Heart left ventricle (tissue), 16 donors: ENCODE measurements at places on chromosomes 7 and 10. TPM values are rescaled to one million over a fixed set of nuclear protein-coding genes. Genes with fewer than 3 reads are reported as not detected.

- no peak for DNase-seq
These were observed 10.6 kb upstream of the PRSS2 start for GRCh38 chr7:142760071-142760642.

- no peak for DNase-seq
These were observed 1.2 kb downstream of the HSPA14 start for GRCh38 chr10:14839305-14839695.

DNAJC12 gene
- 6.5 TPM for total RNA-seq

GRCh38 chr7:133436014-133436428, 183.1 kb downstream of the EXOC4 start:
- DNase-seq = no peak

OR13A1 gene
- total RNA-seq = not detected

DNA sequence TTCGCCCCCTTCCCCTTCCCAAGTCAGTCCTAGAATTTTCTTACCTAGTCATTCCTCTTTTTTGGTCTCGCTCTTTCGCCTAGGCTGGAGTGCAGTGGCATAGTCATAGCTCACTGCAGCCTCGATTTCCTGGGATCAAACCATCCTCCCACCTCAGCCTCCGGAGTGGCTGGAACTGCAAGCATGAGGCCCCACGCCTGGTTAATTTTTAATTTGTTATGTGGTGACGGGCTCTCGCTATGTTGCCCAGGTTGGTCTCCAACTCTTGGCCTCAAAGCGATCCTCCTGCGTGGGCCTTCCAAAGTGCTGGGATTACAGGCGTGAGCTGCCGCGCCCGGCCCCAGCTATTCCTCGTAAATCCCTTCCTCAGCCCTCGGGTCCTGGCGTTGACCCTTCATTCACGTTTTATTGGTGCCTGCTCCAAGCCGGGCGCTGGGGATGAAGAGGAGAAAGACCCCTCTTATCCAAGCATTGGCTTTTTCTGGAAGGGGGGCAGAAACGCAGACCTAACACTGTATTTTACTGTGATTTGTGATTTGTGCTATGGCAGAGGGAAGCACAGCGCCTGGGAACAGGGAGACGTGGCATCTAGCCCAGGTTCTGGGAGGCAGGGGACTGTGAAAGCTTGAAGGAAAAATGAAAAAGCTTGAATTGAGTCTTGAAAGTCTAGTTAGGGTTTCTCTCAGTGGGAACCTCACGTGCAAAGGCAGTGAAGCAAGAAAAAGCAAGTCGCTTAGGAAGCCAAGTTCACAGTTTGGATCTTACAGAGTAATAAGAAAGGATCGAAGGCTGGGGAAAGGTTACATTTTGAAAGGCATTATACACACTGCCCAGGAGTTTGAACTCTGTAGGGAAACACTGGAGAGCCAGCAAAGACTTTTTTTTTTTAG, 516 bp downstream of the ZNHIT1 start:
- DNase-seq = no peak

DNA sequence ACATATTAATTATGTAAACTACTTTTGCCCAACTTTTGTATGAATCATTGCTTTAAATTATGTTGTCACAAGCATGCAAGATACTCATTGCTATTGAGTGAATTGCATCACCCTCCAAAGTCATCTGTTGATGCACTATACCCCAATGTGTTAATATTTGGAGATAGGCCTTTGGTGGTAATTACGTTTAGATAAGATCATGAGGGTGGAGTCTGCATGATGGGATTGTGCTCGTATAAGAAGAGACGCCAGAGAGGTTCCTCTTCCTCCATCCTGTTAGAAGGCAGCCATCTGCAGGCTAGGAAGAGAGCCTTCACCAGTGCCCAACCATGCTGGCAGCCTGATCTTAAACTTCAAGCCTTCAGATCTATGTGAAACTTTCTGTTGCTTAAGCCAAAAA, 95.3 kb upstream of the MAGI2 start:
- no peak for DNase-seq

DNA sequence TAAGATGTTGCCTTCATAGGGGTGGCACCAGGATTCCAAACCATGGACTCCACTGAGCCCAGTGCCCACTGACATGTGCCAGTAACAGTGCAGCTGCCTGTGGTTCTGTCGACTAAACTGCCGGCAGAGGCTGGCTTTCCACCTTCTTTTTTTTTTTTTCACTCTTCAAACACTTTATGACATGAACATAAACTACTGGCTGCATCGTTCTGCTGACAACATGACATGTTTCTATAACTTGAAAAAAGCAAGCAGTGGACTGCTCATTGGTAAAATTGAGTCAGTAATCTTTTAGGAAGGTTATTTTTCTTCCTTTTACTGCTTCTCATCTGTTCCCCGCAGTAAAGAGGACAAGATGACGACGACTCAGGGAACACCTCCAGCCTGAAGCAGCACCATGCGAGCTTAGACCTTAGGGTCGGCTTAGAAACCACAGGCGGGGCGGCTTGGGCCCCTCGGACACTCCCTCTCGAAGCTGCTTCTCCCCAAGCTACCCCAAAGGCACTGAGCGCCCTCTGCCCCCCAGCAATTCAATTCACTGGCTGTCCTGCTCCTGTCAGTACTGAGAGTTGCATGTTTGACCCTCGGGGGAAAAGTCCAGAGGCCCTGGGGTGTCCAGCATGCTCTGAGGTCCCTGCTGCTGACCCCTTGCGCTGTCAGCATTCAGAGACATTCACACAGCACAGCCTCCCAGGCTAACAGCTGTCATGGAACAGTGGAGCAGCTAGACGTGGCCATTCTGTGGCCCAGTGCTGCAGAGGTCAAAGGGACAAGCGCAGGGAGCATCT, 112.5 kb downstream of the EGFR start:
- DNase-seq = peak; percentile 44

- DNase-seq = peak; percentile 43
These were observed 31.3 kb upstream of the SMC3 start for GRCh38 chr10:110535958-110536891.

- no peak for DNase-seq
These were observed 229.7 kb upstream of the KCND2 start for GRCh38 chr7:120043250-120043649.

- no peak for DNase-seq
These were observed 34.2 kb downstream of the C10orf71 start for GRCh38 chr10:49333192-49333591.

AKR1C8 gene
- total RNA-seq = 0.25 TPM

- DNase-seq = no peak
These were observed 4.0 kb upstream of the PDGFA start for GRCh38 chr7:523347-524336.

ERVW-1 gene
- total RNA-seq = not detected

GRCh38 chr7:157555944-157556641, 219.3 kb downstream of the DNAJB6 start:
- DNase-seq = peak; percentile 5

DNA sequence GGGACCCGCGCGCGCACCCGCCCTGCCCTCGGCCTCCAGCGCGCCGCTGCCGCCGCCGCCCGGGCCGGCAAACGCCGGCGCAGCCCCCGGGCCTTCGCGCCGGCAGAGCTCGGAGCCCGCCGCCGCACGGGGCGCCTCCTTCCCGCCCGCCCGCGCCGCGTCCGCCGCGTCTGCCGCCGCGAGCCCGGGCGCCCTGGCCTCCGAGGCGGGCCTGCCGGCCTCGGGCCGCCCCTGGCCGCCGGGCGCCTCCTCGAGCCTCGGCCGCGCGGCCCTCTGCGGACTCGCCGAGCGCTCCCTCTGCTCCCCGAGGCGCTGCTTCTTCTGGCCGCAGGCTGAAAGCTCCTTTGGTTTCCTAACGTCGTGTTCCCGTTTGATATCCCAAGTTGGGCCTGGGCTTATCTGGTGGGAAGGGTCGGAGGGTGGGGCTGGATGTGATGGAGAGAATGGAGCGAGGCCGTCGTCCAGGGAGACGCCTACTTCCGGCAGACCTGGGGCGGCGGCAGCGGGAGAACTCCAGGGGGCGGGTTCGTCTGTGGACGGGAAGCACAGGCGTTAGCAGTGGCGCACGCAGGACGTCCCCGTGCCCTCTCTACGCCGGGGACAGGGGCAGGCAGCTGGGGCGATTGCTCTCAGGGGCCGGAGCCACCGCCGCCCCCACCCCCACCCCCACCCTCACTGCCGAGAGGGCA, 221.0 kb downstream of the PHTF2 start:
- peak; percentile 93 for DNase-seq

DNA sequence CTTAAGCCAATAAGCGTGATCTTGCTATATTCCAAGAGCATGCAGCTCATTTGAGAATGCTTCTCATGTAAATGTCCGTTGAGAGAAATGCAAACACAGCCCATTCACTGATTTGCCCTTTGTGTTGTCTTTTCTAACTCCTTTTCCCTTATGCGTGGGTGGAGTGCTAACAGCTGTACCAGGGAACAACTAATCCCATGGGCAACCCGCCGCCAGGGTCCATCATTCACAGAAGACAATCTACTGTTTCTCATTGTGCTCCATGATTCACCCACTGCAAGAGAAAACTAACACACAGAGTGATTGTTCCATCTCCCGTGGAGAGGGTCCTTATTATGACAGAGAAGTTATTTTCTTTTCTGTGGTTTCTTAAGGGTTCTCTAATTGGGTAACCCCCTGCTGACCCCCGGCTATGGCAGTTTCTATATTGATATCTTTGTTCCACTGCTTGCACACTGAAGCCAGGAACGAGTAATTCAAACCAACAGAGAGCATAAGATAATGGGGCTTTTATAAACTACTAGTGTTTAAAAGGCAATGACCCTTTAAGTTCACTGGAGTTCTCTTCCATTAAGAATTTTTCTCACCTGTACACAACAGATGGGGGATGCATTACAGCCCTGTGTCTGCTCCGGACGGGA, 298.7 kb downstream of the BAMBI start:
- no peak for DNase-seq
